ENCODE measurements at places on chromosomes 11 and 22.

DNA sequence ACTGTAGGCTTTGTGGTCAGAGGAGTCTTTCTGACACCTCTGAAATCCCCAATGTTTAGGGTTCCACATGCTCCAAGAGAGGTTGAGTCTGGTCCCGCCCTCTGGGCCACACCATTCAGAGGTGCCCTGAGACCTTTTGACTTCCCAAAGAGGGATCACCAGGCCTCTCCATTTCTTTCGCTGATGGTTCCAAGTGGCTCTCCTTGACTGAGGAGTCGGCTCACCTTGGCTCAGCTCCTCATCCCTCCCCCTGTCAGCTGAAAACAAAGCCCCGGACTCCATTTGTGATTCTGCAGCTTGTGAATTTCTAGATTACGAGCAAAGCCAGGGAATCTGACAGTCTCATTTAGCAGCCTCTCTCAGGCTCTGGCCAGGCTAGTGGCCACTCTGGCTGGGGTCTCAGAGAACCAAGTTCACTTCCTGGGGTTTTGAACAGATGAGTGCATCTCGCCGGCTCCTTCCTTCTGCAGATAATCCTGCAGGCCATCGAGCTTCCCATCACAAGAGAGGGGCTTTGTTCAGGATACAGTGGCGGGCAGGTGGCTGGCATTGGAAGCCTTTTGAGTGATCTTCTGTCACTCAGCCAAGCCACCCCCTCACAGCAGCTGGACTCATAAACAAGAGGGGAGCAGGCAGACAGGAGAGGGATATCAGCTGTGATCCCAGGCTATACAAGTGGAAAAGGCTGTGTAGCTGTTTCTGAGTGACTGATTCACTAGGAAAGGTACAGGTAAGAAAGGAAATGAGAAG lies 102.9 kb downstream of the TRIM29 start:
- no peak for DNase-seq

GRCh38 chr11:134361661-134362060 lies 29.9 kb downstream of the GLB1L2 start:
- DNase-seq = no peak

DNA sequence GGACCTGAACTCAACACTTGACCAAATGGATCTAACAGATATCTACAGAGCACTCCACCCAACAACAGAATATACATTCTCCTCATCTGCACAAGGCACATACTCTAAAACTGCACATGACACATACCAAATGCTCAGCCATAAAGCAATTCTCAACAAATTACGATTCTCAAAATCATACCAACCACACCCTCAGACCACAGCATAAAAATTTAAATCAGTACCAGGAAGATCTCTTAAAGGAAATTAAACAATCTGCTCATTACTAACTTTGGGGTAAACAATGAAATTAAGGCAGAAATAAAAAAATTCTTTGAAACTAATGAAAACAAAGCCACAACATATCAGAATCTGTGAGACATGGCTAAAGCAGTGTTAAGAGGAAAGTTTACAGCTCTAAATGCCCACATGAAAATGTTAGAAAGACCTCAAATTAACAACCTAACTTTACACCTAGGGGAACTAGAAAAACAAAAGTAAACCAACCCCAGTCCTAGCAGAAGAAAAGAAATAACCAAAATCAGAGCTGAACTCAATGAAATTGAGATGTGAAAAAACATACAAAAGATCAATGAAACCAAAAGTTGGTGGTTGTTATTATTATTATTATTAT lies 37.2 kb downstream of the TMEM123 start:
- DNase-seq = no peak

DNA sequence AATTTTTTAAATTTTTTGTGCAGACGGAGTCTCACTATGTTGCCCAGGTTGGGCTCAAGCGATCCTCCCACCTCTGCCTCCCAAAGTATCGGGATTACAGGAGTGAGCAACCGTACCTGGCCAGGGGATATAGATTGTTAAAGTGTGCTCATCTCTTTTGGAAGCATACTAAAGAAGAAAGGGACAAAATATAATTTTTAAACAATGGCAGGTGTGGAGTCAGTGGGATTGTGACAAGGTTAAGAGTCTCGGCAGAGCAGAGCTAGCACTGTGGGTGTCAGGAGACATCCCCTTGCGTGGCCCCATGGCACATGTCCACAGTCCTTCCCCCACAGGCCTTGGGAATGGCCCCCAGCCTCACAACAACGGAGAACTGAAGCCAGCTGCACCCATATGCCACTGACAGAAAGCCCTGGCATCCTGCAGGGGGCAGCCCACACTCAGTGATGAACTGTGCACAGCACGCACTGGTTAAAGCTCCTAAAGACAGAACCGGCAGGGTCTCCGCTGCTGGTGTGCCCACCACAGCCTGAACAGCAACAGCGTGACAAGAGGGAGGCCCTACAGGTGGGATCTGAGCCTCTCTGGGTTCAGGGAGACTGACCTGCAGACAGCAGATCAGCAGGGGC lies 29.9 kb downstream of the SERPIND1 start:
- DNase-seq = no peak

DNA sequence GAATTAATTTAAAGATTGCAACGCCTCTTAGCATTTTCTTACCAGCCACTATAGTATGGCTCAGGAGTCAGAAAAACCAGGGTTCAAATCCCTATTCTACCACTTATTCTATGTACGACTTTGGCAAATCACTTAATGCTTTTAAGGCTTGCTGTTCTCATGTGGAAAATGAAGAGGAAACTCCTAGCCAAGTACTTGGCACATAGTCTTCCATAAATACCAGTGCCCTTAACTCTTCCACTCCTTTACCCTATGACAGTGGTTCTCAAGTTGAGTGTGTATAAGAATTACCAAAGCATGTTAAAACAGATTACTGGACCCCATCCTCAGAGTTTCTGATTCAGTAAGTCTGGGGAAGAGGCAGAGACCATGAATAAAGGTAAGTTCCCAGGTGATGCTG lies 107.6 kb downstream of the RBFOX2 start:
- no peak for DNase-seq

- no peak for DNase-seq
Measured at GRCh38 chr11:130278151-130278550, 36.6 kb downstream of the ZBTB44 start.

DNA sequence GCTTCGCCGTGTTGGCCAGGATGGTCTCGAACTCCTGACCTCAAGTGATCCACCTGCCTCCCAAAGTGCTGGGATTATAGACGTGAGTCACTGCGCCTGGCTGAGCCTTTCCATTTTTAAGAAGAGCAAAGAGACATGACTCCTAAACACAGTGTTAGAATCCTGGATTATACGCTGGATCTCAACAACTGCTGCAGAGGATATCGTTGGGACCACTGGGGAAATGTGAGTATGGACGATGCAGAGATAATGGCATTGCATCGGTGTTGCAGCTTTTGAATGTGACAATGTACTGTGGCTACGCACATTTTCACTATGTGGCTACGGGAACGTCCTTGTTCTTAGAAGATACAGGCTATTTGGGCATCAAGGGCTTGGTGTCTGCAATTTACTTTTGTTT lies 6.2 kb downstream of the MRGPRF start:
- DNase-seq = no peak

- peak; percentile 6 for DNase-seq
Measured at GRCh38 chr11:67024410-67024809, 1.5 kb downstream of the SYT12 start.

GRCh38 chr11:7667460-7667859 lies 5.8 kb downstream of the CYB5R2 start:
- no peak for DNase-seq
